ENCODE measurements at places on chromosomes 5 and 9.

DNA sequence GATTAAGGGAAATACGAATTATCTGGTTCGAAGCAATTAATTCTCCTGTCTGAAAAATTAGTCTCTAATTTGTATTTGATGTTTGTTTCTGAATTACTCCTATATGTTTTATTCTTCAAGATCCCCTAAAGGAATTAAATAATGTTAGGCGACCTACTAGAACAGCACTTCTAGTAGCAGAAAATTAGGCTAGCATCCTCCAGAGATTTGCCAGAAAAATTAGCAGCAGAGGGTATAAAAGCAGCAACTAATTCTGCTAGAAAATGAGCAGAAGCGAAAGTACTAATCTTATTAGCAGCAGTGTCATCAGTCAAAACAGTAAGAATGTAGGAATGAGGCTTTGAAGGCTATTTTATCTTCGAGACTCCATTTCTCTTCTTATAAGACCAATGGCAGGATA lies 114.3 kb upstream of the PJA2 start:
- DNase-seq = no peak

DNA sequence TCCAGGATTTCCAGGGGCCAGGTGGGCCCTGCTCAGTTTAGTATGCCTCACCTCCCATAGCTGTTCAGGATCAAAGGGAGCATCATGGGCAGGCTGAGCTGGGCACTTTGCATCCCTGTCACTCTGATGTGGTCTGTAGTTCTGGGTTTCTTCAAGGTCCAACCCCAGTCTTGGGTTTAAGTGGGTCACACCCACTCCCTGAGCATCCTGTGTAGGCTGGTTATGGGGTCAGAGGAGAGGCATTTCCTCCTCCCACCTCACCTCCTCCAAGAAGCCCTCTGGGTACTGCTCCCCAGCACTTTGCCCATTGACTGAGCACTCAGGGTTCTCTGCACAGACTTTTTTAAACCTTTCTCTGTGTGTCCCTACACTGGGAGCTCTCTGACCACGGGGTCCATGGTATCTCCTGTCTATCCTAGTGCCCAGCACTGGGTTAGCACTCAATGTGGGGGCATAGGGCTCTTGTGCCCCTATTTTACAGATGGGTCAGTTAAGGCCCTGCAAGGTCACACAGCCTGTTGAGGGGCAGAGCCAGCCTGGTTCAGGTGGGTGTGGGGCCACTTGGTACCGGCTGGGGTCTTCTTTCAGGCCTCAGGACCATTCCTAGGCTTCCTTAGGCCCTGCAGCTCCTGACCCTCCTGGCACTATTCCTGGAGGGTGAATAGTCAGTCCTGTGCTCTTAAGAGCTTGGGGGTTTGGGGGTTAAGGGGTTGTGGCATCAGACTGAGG lies 19.0 kb downstream of the CXXC5 start:
- DNase-seq = no peak

- DNase-seq = no peak
Measured at GRCh38 chr9:35980289-35981011, 22.5 kb upstream of the OR2S2 start.

DNA sequence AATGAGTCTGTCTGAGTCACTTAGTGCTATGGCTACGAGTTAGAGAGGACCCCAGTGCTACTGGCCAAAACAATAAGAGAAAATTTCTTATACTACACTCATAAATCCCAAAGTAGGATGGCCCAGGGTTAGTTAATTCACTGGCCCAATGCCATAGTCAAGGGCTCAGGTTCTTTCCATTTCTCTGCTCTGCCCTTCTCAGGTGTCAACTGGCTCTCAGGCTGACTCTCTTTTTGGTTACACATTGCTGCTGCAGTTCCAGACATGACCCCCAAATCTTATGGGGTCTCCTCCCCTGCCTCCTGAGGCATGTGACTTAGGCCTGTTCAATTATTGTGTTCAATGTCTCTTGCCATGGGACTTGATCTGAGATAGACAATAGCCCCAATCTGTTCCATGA lies 70.4 kb downstream of the ARHGEF37 start:
- no peak for DNase-seq

GRCh38 chr9:106751681-106752080 lies 111.3 kb upstream of the ZNF462 start:
- DNase-seq = no peak

Measured in cerebellum (tissue), 4 donors.